ENCODE measurements at places on chromosomes 7 and 10.

- no peak for DNase-seq
Measured at GRCh38 chr10:65491799-65492198, 1434.0 kb upstream of the LRRTM3 start.

GRCh38 chr7:15836041-15836440 lies 149.6 kb upstream of the MEOX2 start:
- DNase-seq: no peak

- DNase-seq: no peak
Measured at GRCh38 chr10:36391405-36391804, 734.0 kb upstream of the ANKRD30A start.

DNA sequence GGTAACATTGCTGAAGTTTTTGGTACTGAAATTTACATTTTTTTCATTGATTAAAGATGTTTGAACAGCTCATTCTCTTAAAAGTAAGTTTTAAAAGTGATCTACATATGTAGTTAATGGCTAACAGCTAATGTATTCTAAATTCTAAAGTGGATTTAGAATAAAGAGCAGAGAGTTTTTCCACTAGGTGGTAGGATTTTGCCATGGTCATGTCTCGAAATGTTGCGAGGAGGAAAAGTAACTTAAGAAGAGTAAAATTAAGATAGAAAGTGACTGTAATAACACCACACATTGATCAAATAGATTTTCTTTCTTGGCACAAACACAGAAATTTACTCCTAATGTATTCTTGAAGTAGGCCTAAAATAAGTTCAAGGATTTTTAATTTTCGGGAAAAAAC lies 19.8 kb downstream of the LSMEM1 start:
- DNase-seq: no peak

DNA sequence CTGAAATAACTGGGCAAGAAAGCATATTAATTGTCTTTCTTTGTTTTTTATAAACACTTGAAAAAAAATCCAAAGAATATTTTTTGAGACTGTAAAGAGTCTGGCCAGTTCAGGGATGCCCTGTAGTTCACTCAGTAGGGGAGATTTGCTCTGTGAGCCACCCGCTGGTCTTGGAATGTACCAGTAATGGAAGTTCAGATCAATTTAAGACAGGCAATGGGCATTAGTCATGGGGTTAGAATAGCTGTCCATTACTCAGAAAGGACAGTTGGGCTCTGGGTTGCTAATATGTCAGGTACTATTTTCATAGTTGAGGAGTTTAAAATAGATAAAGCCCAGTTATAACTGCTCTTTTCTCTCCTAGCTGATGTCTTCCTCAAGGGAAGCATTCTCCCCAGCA lies 38.7 kb downstream of the A1CF start:
- no peak for DNase-seq

DNA sequence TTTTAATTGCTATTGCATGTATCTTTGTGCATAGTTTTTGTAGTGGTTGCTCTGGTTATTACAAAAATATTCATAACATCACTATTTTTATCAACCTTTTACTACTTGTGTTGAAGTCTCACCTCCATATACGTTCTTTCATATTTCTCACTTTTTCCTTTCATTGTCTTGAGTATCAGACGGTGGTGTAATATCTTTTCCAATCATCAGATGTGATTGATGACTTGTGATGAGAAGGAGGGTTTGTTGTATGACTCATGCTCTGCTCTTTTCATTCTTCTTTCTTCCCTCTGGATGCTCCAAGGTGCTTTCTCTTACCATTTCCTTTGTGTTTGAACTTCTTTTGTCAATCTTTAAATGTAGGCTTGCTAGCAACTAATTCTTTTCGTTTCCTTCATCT lies 310.2 kb downstream of the TNS3 start:
- no peak for DNase-seq

DNA sequence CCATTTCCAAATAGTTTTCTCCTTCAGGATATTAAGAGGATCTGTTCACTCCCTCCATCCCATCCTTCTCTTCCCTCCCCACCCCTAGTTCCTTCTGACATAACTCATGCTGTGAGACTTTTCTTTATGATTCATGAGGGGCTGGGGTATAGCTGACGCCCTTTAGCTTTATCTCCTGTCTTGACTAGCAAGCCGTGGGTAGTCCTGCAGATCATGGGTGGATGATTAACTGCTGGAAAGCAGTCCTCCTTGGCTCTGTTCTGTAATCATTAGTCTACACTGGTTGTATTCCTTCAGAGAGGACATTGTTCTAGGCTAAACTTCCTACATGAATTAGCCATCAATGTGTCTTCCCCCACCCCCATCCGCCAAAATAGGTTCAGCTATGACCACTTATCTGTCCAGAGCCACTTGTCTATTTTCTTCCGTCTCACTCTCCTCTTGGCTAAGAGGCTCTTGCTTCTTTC lies 135.4 kb downstream of the LRRC4 start:
- peak; percentile 61 for DNase-seq

Data from erythroblast (primary cell).